ENCODE measurements at places on chromosomes 6 and 20.
A peak's percentile ranks its signal among the peaks of the same experiment; 100 is the strongest.

DNA sequence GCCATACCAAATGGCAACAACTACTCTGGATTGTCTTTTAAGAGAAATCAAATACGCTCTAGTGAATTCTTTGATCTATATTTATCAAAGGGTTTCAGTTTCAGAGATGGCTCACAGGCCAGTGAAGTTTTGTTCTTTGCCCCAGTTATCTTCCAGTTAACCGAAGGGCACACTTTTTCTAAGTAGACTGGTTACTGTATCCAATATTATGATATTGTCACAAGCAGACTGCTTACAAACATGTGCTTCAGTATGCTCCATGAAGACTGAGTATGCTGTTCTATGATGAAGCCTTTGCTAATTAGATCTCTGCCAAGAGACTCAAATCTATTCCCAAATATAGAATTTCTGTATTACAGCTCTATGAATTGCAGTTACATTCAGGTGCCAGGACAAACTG lies 181.1 kb downstream of the REV3L start:
- no peak for DNase-seq

GRCh38 chr6:56730663-56731529 lies 88.2 kb upstream of the DST start:
- no peak for DNase-seq

DNA sequence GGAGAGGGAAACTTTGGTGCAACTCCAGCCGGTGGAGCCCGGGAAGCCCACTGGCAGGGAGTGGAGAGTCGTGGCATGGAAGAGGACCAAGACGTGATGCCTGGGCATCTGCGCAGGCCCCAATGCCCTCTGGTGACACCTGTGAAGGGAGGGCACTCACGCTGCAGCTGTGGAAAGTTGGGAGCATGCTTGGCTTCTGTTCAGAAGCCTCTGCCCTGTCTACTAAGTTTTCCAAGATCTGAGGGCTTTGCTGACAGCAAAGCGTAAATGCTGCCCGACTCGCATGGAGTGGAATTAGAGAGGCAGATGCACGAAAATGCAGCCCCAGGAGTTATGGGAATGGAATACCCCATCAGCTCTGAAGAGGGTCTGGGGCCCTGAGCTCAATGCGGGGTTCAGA lies 75.7 kb downstream of the SYNDIG1 start:
- no peak for DNase-seq

- no peak for DNase-seq
These were observed at the start of gene HLA-DOB for GRCh38 chr6:32816746-32817204. TSS of gene HLA-DOB (minus strand) at chr6:32817002. CDS start at chr6:32816951, 51 bp downstream.

- no peak for DNase-seq
These were observed 12.6 kb upstream of the PCMTD2 start for GRCh38 chr20:64242797-64243475.

DNA sequence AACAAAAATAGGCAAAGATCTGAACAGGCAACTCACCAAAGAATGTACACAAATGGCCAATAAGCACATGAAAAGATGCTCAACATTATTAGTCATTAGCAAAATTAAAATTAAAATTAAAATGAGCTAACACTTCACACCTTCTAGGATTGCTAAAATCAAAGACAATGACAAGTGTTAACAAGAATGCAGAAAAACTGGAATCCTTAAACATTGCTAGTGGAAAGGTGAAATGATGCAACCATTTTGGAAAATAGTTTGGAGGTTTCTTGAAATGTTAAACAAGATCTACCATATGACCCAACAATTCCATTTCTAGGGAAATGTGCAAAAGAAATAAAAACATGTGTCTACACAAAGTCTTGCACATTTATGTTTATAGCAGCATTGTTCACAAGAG lies 75.5 kb upstream of the DST start:
- DNase-seq, result no peak

DNA sequence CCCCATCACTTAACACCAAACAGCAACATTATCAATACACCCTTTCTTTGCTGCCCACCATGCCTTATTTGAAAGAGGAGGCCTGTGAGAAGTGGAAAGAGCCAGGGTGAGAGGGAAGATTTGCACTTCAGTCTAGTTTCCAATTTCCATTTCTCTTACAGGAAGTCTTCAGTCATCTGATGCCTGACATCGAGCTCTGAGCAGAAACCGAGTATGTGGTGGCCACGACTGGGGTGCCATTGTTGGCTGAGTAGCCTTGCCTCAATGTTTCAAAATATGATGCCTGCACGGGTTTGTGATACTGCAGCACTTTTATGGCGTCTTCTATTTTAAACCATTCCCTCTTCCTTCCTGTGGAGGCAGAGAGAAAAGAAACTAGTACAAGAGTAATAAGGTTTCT lies 39.8 kb upstream of the SMIM29 start:
- DNase-seq, result no peak

DNA sequence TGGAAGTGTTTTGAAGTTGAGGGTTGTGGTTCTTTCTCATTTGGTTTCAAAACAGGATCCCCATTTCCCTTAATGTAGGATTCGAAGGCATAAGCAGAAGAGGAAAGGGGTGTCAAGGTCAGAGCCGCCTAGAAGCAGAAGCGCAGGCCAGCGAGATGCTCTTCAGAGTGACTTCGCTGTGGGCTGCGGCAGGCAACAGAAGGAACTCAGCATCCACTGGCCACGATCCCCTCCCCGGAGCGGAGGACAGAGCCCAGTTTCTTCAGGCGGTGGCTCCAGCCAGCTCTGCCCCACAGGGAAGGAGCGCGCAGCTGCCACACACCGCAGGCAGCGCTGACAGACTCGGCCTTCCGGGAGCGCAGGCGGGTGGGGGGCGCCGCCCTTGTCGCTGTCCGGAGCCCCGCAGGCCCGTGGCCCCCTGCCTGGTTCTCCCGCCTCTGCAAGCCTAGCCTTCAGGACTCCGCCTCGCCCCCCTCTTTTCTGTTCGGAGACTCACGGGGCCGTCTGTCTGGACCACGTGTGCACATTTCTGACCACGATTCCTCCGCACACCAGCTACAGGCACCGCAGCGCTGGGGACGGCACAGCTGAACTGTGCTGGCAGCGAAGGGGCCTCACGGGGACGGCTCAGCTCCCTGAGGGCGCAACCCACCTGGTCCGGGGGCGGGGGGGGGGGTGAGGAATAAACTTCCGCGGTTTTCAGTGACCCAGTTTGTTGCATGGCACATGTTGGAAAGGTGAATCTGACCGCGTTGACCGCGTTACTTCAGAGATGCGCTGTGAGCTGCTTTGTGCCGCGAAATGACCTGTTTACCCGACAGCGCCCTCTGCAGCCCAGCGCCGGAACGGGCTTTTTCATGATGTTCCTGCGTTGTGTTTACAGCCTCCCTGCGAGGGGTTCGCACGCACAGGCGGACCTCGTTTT lies 26.1 kb downstream of the TTLL2 start:
- peak; percentile 93 for DNase-seq

DNA sequence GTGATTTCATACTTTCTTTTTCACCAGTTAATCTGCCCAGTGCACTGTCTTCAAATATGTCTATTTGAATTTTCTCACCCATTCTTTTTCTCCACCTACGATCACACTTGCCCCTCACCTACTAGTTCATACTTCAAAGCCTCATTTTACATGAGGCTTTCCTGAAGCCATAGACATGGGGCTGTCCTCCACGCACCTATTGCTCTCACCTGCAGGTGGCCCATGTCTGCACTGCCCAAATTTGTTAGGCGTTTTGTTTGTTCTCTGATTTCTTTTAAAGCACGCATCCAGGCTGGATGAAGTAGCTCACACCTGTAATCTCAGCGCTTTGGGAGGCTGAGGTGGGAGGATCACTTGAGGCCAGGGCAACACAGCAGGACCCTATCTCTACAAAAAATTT lies 106.8 kb upstream of the RIPOR2 start:
- DNase-seq, result no peak

DNA sequence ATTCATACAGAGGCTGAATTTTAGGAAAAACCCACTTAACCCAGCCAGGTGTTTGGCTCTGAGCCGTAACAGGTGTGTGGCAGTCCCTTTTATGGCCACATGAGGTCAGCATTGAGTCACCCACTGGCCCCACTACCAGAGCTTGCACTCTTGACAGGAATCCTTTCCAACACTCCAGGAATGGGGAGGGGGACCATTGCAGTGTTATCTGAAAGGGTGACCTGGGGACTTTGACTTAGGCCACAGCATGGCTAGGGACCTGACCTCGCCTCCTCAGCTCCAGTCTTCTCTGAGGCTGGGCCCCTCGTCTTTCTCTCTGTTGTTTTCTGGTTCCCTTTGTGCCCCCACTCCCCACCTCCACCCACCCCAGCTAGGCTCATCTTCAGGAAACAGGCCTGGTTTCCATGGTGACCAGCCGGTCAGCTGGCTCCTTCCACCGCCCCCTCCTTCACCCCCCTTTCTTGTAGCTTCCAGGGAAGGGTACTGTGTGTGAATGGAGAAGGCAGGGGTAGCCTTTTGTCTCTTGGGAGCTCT lies 2.1 kb upstream of the TMEM151B start:
- peak; percentile 60 for DNase-seq

GRCh38 chr20:59778615-59779200 lies 154.7 kb downstream of the SYCP2 start:
- DNase-seq, result no peak

GRCh38 chr6:14987490-14987889 lies 258.4 kb upstream of the JARID2 start:
- no peak for DNase-seq

- no peak for DNase-seq
These were observed 8.9 kb downstream of the CYP21A2 start for GRCh38 chr6:32047084-32047478.

DNA sequence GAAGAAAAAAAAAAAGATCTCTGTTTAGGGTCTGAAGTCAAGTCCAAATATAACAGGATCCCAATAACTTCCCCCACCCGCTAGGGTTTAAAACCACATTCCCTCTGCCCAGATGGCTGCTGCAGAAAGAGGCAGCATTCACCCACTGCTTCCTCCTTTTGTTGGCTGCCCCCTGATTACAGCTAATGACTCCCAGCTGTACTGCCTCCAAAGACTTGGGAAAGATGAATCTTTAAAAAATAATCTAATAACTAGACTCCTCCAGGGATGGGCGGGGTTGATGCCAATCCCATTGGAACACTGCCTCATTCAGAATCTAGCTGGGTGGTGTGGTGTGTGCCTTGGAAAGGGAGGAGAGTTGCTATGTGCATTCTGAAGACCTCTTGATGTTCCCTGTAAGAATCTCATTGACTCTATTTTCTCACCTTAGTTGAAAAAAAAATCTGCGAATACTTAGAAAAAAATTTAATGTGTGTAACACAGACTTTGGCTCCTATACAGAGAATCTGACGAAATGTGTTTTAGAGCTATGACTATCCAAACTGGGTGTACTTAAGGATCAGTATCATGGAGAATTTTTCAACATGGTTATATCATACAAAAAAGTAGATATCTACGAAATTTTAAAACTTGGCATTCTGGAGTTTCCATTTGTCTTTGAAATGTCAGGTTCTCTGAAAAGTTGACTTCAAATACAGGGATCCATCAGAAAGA lies 174.0 kb downstream of the RNF144B start:
- DNase-seq, result no peak

DNA sequence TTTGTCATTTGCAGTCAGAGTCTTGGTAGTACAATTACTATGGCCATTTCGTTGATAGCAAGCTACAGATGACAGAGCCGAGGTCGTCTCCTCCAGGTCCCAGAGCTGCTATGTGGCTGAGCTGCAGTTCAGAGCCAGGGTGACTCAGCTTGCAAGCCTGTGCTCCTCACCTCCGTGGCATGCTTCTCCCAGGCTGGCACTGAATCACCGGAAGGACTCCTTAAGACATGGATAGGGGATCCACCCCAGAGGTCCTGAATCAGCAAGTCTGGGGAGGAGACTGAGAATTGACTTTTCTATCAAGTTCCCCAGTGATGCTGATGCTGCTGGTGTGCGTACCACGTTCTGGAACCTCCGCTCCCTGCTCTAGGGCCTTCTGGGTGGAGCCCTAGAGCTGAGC lies 291.2 kb downstream of the CDH26 start:
- no peak for DNase-seq
